ENCODE measurements at places on chromosomes 6 and 20.

GRCh38 chr6:52568320-52568719, 8.5 kb downstream of the TRAM2 start:
- DNase-seq: no peak

DNA sequence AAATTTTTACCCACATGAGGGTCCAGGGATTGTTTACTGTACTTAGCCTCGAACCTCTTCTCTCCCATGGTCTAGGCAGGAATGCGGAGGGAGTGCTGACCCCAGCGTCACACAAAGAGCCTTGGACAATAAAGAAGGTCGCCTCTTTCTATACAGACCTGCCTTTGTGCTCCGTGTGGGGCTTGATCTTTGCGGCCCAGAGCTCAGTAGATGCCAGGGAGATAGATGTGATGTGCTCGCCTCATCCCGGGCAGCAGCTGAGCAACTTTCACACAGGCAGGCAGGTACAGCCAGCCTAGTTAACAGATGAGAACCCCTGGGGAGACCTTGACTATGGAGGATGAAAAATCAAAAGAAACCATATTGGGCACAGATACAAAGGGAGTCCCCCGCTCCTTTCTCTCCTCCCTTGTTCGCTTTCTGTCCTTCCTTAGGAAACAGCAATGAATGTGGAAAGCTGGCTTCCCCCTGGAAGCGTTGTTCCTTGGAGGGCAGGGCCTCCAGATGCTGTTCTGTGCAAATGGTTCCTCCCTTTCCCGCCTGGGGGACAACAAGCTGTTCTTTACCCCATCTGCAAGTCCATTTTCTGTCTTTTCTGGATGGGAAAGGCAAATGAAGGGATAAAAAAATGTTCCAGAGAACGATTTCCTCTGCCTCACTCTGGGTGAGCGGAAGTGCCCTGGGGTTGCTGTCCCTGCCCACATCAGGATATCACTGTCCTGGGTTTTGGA, 128.3 kb downstream of the OLIG3 start:
- DNase-seq: no peak

- DNase-seq: no peak
These were observed 41.7 kb upstream of the TULP4 start for GRCh38 chr6:158270389-158271127.

- DNase-seq: no peak
These were observed 158.5 kb downstream of the PHACTR1 start for GRCh38 chr6:12875051-12875450.

- no peak for DNase-seq
These were observed 100.6 kb downstream of the PREX1 start for GRCh38 chr20:48727226-48727625.

GRCh38 chr6:119961450-119961849, 611.9 kb upstream of the MAN1A1 start:
- DNase-seq: no peak

DNA sequence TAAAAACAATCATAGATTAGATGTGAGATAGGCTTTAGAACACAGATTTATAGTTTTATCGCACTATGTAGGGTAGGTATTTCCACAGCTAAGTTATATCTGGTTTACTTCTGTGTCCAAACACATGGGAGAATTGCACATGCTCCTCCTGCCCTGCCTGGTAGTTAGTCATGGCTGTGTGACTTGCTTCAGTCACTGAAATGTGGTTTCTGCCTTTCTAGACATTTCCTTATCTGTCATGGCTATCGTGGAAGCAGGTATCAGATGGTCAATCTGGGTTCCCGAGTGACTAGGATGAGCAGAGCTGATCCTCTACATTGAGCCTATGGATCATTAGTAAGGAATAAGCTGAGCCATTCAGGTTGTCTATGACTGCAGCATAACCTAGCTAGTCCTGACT, 117.8 kb upstream of the GMDS start:
- DNase-seq: no peak

DNA sequence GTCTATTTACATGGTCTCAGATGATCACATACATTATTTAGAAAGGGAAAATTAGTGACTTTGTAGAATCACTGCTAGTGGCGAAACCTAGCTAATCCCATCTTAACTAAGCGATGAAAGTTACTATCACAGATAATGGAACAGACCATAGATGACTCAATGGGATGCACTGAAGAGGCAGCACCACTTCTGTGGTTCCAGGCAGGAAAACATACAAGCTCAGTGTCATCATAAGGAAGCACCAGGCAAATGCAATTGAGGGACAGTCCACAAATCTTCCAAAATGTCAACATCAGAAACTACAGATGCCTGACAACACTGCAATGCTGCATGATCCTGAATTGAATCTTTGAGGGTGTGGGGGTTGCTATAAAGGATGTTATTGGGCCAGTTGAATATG, 15.9 kb upstream of the SNAI1 start:
- no peak for DNase-seq

GRCh38 chr20:49810491-49811190, 2.0 kb upstream of the SLC9A8 start:
- DNase-seq: no peak

GRCh38 chr20:3766422-3767109, 987 bp downstream of the ADISSP start:
- no peak for DNase-seq

DNA sequence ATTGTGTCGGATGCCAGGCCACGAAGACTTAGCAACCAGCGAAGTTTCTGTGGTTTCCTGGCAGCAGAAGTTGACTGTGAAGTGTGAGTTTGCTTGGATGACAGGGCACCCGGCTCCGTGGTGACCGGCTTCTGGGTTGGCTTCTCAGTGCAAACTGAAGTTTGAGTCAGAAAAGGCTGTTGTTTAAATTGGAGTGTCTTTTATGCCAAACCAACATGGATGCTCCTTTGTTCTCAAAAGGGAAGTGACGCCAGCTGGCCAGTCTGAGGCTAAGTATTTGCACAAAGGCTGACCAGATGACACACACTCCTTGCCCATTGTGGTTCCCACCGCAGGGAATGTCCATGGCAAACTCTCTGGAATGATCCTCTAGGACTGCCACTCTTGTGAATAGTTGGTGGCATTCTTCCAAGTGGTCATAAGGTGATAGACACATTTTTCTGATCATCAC, 164.8 kb upstream of the QKI start:
- DNase-seq: peak; percentile 70

DNA sequence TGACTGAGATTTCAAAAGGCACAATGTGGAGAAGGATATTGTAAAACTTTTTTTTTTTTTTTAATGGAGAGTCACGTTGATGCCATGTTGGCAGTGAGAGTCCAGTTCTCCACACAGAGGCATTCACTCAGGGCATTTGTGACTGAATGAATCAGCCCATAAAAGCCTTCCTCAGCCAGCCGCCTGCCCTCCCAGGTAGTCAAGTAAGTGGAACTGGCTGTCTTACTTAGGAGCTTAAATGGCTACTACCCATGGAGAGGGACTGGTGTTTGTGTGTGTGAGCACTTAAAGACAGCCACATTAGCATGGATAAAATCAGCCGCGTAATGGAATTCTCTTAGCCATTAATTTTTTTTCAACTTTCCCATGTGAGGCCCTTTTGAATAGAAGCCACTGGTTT, 12.6 kb downstream of the AAR2 start:
- peak; percentile 52 for DNase-seq

GRCh38 chr6:75428204-75428603, 65.4 kb downstream of the FILIP1 start:
- DNase-seq: no peak

- no peak for DNase-seq
These were observed 46.2 kb downstream of the VAPB start for GRCh38 chr20:58435237-58435636.

GRCh38 chr6:95352064-95352795, 225.1 kb upstream of the MANEA start:
- peak; percentile 91 for DNase-seq

GRCh38 chr6:24504649-24505586, 10.1 kb downstream of the ALDH5A1 start:
- DNase-seq: no peak

DNA sequence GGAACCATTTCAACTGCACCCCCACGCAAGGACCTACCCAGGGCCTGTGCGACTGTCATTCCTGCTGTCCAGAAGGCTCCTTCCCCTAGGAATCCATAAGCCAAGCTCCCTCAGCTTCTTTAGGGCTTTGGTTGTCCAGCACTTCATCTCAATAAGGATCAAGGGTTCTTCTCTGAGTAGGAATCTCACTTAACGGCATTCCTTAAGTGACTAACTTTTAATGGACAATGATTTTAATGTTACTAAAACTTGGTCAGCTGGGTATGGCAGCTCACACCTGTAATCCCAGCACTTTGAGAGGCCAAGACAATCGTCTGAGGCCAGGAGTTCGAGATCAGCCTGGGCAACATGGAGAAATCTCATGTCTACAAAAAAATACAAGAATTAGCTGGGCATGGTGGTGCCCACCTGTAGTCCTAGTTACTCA, 13.4 kb downstream of the UBE2V1 start:
- no peak for DNase-seq

DNA sequence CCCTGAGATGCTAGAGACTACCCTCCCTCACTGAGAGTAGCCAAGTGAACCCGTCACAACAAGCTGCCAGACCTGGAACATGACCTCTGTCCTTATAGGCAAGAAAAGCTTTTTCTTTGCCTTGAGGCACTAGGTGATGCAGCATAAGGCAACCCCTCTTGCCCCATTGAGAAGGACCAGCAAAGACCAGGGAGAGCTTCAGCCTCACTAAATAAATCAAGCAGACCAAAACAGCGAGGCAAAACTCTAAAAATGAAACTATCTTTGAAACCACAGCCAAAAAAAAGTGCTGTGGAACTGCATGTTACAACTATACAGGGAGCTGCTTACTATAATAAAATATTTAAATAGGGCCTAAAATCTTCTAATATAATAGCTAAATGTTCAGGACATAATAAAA, 62.6 kb upstream of the FAM83B start:
- DNase-seq: no peak
